T-helper 2 cell treated with Interferon-gamma antibody and Interleukin-4, amounts not matched to agents 5 μg/mL and 100 μg/mL, for 36 hours (primary cell): ENCODE measurements at places on chromosomes 11 and 22.

DNA sequence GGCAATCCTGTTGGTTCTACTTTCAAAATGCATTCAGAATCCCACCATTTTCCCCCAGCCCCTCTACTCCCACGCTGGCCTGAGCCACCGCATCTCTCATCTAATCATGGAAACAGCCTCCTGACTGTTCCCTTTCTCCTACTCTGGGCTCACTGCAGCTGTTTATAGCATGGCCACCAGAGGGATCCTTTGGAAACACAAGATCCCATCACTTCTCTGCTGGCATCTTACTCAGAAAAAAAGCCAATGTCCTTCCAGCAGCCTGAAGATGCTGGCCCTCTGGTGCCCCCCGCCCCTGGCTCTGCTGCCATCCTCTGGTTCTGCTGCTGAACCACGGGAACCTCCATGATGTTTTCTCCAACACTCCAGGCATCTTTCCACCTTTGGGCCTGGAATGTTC, 11.1 kb downstream of the MS4A8 start:
- no peak for DNase-seq

DNA sequence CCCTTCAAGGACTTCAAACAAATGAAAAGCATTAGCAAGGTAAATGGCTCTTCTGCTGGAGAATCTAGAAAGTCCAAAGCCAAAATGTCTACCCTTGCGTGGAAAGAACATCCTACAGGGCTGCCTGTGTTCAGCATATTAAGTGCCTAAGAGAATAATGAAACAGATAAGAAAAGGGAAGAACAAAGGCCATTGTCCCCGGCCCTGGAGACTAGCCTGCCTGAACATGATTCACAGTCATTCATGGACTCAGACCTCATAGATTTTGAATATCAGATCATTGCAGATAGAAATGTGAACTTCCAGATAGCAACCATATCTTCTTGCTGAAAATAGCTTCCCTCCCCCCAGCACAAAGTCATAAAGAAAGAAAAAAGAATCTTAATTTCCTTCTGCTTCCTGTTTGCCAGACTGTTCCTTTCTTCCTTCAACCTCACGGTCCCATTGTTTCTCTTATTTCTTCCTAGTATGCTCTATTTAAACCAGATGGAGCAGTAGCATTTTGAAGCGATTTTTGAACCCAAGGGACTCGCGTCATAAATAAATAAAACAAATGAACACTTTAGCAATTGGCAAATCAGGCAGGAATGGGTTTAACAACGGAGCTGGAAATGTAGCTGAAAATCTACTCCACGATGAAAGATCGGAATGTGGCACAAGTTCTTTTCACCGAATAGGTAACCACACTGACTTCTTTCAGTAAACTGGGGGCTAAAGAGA, 408.2 kb upstream of the CCDC90B start:
- no peak for DNase-seq

GRCh38 chr22:47658182-47658581, 895.7 kb downstream of the TBC1D22A start:
- DNase-seq = no peak

DNA sequence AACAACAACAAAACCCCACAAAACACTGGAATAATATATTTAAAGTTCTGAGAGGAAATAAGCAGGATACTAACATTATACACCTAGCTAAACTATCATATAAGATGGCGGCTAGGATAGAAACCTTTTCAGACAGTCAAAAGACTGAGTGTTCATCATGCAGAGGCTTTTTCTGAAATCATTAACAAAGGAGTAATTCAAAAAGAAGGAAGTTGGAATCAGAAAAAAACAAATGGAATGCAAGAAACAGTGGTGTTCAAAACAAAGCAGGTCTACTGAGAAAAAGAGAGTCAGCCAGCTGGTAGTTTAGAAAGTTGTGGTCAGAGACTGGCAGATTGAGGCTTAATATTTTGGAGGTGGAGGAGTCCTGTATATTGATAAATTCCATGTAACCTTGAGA, 30.1 kb upstream of the ZBTB44 start:
- DNase-seq = no peak

- DNase-seq = no peak
Measured at GRCh38 chr11:127564810-127565209, 564.2 kb upstream of the KIRREL3 start.

GRCh38 chr11:70860888-70861287, 391.5 kb downstream of the SHANK2 start:
- DNase-seq = no peak

DNA sequence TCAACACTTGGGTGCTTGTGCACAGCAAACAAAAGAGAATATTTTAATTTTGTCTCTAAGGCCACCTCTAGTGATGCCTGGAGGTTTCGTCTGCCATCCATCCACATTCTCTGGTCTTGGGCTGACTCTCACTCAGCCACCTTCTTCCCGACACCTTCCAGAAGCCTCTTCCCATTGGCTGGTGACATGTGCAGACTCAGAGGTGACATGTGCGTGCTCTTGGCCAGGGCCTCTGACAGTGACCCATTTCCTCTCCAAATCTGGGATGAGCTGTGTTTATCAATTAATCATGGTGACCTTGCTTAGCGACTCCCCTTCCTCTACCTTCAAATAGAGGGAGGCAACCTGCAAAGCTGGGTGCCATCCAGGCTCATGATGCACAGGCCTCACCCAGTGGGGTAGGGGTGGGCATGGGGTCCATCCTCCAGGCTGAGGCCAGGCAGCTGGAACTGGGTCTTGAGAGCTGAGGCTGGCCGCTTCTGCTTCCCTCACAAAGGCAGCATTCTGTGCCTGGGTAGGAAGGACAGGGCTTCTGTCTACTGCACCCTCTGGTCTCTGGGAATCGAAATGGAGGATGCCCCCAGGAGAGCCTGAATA, 91.8 kb downstream of the DHCR7 start:
- no peak for DNase-seq

DNA sequence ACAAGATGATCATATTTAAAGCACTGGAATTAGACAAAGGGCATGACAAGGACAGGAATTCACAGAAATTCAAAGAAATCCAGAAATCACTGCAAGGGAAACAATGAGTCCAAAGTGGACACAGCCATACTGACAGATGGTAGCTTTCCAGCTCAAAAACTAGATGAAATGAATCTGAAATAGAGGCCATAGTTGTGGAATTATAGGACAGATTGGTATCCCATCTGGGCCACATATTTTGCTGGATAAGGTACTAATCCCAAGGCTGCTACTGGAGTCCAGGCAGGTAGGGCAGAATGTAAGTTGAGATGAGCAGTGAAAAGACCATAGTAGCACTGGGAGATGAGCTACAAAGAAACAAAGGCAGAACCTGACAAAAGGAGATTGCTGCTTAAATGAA, 258.3 kb upstream of the ANO3 start:
- no peak for DNase-seq

GRCh38 chr11:94968334-94968958, 4.9 kb downstream of the CWC15 start:
- DNase-seq = no peak

- peak; percentile 16 for DNase-seq
Measured at GRCh38 chr11:10899121-10899830, 41.4 kb upstream of the ZBED5 start.

GRCh38 chr11:48107188-48107704, 109.4 kb upstream of the OR4B1 start:
- DNase-seq = peak; percentile 60
